Stimulated activated CD8-positive, alpha-beta memory T cell treated with anti-CD3 and anti-CD28 coated beads, Interleukin-15, amount 100 ng/mL, for 48 hours (primary cell): ENCODE measurements at places on chromosomes 11 and 22.

DNA sequence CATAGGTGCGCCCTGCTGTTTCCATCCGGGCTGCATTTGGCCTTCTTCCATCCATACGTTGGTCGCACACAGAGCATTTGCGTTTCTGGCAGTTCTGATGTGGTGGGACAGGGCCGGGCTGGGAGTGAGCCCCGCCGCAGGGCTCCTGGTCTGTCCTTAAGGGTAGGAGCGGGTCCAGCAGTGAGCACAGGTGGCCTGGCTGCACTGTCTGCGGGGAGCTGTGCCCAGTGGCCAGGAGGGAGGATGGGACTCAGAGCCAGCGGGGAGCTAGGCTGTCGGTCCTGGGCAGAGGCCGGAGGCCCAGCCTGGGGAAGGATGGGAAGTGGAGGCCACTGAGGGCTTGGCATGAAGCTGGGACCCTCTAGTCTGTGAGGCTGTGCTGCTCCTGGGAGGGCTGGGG is 385.1 kb downstream of the TBC1D22A start:
- no peak for DNase-seq

- no peak for DNase-seq
These were observed 1848.3 kb upstream of the RAG2 start for GRCh38 chr11:38446336-38446735.

DNA sequence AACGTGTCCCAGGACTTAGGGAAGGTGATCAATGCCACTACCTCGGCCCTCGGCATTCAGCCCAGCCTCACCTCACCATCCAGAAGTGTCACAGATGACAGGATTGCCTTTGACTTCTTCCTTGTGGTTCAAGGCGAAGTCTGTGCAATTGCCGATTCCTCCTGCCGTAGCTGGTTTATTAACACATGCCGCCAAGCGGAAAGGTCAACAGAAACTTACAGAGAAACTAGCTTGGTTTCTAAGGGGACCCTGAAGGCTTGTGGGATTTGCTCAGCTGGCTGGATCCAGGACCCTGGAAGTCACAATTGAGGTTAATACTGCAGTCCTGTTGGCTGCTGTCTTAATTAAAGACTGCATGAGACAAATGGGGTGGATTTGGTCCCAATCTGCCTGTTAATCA is 65.6 kb downstream of the SHANK2 start:
- DNase-seq, result no peak

DNA sequence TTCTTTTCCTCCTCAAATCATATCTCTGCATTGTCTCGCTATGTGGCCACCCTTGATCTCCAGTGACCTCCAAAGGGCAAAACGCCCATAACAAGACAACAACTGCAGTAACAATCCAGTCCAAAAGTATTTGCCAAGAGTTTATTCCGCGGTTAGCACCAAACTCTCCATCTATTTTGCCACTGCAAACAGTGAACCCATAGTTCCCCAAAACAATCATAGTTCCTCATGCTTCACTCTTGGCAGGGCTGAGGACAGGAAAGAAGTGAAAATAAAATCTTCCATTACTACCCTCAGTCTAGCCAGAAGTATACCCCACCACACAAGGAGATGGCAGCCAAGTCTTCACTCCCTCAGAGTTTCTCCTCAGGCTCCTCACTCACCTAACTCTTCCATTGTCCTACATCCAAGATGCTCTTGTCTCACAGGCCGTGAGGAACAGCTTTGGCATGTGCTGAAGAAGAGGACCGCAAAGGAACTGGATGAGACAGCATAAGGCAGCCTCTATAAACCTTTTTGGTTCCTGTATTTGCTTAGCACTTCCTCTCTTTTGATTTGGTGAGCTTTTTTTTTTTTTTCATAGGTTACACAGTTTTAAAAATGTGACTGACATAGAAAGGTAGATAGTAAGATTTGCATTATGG is at the start of gene LPXN:
LPXN (minus strand) TSS at position 480 of the 644 bp plus-strand sequence; CDS start at position 396, 84 bp downstream.
- no peak for DNase-seq

DNA sequence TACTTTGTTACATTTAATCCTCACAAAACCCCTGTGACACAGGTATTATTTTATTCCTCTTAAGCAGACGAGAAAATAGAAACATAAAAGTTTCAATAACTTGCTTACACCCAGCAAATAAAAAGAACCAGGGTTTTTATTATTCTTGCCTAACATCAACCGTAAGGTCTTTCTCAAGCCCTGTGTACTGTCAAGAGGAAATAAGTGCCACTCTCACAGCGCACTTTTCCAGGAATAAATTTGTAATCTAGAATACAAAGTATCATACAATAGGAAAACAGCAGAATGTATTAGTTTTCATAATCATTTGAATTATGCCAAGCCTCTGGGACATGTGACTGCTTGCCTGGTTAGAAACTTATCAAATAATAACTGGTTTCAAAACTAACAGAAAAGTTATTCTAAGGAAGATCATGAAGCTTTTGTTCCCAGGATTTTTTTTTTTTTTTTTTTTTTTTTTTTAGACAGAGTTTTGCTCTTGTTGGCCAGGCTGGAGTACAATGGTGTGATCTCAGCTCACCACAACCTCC is 7.4 kb downstream of the CCDC34 start:
- DNase-seq, result no peak

DNA sequence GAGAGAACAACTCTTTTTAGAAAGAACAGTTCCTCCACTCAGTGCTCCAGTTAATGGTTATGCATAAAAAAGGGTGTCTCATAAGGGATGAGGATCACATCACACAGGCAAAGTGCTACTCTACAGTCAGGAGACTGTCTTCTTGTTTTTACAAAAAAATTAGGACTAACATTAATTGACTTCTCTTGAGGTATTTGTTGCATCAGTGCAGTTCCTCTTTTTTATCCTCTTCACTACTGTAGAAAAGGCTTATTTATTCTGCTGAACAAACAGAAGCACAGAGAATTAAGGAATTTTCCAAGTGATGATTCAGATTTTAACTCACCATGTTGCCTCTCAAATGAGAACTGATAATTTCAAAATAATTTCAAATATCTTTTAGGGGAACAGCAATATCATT is 1.9 kb downstream of the MMP8 start:
- DNase-seq, result no peak

GRCh38 chr11:14224395-14224794 is 134.6 kb downstream of the RRAS2 start:
- DNase-seq, result no peak

DNA sequence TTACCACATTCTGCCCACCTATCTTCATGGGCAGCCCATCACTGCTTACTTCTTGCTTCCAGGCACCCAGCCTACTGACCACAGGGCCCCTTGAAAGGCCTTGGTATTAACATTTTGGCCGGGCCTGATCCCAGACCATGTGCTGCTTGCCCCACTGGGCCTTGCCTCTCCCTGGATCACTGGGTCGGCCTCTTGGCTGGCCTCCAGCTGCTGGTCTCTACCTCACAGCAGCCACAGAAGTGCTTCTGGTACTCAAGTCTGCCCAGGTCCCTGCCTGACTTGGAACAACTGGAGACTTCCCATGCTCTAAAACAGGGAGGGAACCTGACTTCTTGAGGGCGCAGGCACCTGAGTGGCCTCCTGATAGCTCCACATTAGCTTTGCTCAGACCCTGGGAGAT is 63.6 kb downstream of the THAP12 start:
- no peak for DNase-seq

DNA sequence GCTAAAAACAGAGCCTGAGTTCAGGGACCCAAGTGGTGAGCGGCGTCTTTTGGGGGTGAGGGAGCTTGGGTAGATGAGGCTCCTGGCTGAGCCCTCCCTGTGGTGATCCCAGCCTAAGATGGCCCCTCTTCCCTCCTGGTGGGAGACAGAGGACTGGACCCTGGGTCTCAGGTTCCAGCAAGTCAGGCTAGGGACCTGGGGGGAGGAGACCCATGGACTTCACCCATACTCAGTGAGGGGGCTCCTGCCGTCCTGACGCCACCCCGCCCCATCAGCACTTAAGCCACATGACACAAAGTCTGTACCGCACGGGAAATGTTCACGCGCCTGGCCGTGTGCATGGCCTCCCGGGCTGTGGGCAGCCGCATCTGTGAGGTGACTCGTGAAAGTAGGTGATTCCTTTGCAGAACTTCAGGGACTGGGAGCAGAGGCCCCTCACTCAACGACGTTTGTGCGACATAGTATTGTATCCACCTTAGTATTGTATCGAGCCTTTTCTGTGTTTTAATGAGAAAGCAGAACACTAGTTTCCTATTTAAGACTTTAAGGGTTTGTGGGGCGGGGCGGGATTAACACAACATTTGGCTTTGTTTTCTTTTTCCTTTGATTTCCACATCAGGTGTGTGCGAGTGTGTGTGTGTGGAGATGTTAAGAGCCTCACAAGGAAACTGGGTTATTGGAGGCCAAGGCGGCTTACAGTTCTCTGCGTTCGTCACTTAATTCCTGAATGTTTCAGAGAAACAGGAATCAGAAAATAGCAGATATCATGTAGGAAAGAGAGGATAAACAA is 18.4 kb upstream of the TMEM191C start:
- no peak for DNase-seq

GRCh38 chr11:102448869-102449224 is 3.7 kb downstream of the TMEM123 start:
- no peak for DNase-seq

DNA sequence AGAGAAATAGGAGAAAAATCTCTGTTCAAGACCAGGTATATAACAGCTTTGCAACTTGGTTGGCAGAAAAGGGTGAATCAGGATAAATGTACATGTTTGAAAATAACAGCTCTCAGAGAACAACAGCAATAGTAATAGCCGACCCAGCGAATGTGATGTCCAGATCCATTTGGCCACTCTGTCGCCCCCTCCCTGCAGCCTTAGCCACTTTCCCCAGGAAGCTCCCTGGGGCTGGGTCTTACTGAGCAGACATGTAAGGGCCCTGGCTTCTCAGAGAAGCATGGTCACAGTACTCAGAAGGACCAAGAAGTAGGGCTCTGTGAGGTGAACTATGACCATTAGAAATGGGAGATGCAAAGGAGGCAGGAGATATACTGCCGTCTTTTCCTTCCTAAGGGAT is 154.1 kb upstream of the SNX19 start:
- DNase-seq, result no peak

GRCh38 chr11:14971865-14972580 is at the start of gene CALCA:
CALCA (minus strand) TSS chr11:14972351; CDS start chr11:14971192, 1,159 bp downstream.
- DNase-seq, result no peak

DNA sequence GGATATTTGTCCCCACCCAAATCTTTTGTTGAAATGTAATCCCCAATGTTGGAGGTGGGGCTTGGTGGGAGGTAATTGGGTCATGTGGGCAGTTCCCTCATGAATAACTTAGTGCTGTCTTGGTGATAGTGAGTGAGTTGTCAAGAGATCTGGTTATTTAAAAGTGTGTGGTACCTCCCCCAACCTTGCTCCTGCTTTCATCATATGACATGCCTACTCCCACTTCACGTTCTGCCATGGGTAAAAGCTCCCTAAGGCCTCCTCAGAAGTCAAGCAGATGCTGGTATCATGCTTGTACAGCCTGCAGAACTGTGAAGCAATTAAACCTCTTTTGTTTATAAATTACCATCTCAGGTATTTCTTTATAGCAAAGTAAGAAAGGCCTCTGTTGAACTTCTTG is 30.6 kb downstream of the AAMDC start:
- DNase-seq, result no peak

GRCh38 chr11:35178873-35179272 is 39.9 kb downstream of the CD44 start:
- DNase-seq, result no peak

DNA sequence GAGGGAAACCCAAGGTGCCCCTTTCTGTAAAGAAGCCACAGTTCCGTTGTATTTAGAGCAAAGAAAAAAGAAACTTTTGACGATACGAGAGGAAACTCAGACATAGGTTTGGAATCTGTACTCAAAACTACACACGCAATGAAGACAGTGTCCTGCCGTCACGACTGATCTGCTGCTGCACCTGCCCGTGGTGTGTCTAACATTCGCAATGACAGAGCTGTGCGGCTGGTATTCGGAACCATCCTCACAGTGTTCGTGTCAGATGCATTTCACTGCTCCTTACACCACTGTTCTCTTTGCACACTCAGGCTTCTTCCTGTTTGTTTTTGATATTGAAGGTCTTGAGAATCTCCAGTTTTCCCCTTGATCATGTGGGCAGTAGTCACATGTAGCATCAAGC is 84.8 kb downstream of the RTL6 start:
- DNase-seq, result no peak

GRCh38 chr11:19938169-19938856 is 222.0 kb downstream of the DBX1 start:
- peak; percentile 16 for DNase-seq

DNA sequence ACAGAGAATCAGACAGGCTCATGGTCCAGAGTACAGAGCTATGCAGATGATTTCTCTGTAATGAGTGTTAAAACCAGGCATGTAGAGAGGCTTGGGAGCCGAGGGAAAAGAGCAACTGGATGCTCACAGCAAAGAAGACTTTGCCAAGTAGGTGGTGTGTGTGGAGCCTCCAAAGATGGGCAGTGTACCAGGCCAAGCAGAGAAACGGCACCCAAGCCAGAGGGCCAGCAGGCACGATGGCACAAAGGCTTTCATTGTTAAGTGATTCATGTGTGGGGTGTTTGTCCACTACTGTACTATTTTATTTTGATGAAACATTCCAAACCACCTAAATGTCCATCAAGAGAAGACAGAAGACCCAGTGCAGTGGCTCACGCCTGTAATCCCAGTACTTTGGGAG is 11.1 kb downstream of the RANGAP1 start:
- no peak for DNase-seq

- no peak for DNase-seq
These were observed 47.1 kb downstream of the RRP8 start for GRCh38 chr11:6556139-6556949.

DNA sequence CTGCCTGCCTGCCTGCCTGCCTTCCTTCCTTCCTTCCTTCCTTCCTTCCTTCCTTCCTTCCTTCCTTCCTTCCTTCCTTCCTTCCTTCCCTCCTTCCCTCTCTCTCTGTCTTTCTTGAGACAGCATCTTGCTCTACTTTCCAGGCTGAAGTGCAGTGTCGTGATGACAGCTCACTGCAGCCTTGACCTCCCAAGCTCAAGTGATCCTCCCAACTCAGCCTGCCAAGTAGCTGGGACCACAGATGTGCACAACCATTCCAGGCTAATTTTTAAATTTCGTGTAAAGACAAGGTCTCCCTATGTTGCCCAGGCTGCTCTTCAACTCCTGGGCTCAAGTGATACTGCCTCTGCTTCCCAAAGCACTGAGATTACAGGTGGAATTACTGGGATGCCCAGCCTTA is 328.2 kb upstream of the SORL1-AS1 start:
- no peak for DNase-seq

DNA sequence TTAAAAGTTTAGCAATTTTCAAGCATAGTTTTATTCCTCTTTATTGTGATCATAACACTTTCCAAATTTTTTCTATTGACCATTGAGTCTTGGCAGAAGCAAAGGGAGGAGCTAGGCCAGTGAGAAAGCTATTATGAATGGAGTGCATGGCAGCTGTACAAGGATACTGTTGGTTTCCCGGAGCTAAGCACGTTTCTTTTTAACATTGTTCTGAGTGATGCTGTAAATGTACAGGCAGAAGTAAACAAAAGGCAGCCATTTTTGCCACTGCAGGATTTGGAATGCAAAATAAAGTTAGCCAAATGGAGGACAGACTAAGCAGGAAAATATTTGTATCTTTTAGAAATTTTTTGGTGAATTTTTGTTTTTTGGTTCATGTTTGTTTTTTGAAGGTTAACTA is 16.2 kb downstream of the CBL start:
- no peak for DNase-seq
